ENCODE measurements at places on chromosomes 3 and 15.

- no peak for DNase-seq
Measured at GRCh38 chr15:64774037-64774628, 1.3 kb downstream of the RBPMS2 start.

DNA sequence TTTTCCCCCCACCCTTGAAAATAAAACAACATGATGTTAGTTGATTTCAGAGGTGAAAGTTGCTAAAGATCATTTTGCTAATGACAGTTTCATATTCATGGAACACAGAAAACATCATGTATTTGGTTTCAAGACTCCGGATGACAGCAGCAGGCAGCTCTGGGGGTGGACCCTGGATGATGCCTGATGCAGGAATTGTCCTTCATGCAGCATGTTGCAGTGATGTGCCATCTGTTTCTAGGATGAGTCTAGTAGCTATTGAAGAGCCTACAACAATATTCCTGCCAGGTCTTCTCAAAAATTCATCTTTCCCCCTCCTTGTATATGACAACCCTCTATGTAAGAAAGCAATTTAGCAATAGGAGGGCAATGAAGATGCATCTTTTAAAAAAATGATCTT, 108.3 kb downstream of the SV2B start:
- DNase-seq = no peak

- DNase-seq = no peak
Measured at GRCh38 chr15:80604583-80605575, 90.2 kb upstream of the ABHD17C start.

DNA sequence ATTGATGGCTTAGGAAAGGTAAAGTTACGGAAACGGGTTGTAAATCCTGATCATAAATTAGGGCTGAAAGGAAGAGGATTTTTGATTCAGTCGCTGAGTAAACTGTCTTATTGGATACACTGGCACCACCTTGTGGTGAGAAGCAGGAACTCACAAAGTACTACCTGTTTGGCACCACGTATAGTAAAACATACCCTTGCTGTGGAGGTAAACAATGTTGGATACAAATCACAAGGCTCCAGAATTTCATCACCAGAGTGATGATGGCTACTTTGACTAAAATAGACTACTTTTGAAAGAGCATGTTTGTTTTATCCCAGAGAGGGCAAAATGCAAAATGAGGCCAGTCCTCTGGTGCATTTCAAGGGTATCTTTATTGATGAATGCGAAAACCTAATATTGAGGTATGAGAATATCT, 216.9 kb downstream of the IGSF11 start:
- peak; percentile 77 for DNase-seq

- no peak for DNase-seq
Measured at GRCh38 chr3:137988152-137988551, 21.8 kb upstream of the CLDN18 start.

DNA sequence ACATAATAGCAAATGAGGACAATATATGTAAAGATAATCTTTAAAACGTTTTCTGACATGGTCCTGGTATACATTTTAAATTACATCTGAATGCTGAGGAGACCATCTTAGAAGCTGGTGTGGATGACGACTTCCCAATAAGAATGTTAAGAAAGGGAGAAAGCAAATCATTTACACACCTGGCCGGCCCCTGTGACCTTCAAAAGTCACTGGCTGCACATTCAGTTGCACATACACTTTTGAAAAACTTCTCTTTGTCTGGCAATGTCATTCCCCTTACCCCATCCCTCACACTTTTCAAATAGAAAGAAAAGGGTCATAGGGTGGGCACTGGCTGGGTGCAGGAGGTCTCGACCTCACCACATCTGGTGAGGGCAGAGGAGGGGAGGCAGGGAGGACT, 391.0 kb downstream of the MECOM start:
- no peak for DNase-seq

GRCh38 chr15:27956285-27956684, 142.8 kb downstream of the OCA2 start:
- DNase-seq = no peak

All from DMS79 treated with DMSO at 0.1 percent for 48 hours (cell line).